CD4-positive, alpha-beta T cell treated with Interleukin-6 at 100 ng/mL for 8 hours (primary cell): ENCODE measurements at places on chromosomes 7 and 10.

- DNase-seq, result no peak
Measured at GRCh38 chr10:130121486-130122079, 11.0 kb upstream of the C10orf143 start.

GRCh38 chr10:71209352-71209715 is 3.0 kb upstream of the UNC5B start:
- DNase-seq, result no peak

GRCh38 chr10:5196702-5197113 is at the start of gene AKR1C4:
Gene AKR1C4 (plus strand): TSS chr10:5196837. CDS start chr10:5196868, 31 bp downstream.
- no peak for DNase-seq

DNA sequence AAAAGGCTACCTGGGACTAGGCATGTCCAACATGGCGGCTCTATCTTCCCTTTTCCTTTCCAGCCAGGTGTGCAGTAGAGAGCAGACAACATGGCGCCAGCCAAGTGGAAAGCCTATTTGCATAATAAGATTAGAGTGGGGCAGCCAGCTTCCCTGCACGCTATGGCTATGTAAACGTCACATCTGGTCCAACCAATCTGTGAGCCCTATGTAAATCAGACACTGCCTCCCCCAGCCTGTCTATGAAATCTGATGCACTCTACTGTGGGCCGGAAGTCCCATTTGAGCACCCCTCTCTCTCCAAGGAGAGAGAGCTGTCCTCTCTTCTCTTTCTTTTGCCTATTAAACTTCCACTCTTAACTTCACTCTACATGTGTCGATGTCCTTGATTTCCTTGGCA is 984.9 kb upstream of the AUTS2 start:
- no peak for DNase-seq

DNA sequence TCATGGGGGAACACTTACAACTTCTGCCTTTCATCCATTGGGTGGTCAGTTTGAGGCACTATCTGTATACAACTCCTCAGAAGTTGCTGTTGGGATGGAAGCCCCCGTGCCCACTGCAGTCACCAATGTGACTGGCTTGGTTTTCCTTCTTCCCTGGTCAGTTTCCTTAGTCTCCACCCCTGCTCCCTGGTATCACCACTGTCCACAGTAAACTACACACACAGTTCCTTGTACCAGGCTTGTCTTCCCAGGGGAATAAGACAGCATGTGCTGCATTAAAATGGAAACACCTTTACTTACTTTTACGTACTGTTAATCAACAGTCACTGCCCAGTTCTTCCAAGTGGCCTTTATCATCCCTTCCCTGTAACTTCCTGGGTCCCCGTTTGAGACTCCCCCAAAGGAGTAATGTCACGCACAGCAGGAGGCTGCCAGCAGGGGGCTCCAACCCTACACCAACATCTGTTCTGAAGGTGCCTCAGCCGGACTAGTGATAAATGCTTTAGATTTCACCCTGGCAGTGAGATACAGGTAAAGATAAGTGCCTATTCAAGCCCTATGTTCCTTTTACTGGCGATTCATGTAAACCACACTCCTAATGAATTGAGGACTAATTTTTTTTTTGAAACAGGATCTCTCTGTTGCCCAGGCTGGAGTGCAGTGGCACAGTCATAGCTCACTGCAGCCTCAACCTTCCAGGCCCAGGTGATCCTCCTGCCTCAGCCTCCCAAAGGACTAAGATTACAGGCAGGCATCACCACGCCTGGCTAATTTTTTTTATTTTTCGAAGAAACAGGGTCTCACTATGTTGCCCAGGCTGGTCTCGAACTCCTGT is 45.3 kb upstream of the PIK3AP1 start:
- DNase-seq, result peak; percentile 65

DNA sequence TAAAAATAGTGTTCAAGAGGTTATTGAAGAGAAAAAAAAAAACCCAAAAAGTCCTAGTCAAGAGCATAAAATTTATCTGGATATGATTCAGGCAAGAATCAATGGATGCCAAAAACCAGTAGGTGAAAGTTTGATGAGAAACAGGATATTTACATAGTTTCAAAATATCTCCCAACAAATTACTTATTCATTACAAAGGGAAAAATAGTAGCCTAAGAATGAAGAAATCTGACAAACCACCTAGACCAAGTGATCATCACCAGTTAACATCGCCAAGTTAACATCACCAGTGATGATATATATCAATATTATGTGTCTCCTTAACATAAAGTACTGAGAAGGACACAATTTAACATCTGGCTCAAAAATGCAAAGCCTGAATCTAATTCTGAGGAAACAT is 85.2 kb downstream of the RNLS start:
- DNase-seq, result no peak
